ENCODE measurements at places on chromosomes 7 and 10.

DNA sequence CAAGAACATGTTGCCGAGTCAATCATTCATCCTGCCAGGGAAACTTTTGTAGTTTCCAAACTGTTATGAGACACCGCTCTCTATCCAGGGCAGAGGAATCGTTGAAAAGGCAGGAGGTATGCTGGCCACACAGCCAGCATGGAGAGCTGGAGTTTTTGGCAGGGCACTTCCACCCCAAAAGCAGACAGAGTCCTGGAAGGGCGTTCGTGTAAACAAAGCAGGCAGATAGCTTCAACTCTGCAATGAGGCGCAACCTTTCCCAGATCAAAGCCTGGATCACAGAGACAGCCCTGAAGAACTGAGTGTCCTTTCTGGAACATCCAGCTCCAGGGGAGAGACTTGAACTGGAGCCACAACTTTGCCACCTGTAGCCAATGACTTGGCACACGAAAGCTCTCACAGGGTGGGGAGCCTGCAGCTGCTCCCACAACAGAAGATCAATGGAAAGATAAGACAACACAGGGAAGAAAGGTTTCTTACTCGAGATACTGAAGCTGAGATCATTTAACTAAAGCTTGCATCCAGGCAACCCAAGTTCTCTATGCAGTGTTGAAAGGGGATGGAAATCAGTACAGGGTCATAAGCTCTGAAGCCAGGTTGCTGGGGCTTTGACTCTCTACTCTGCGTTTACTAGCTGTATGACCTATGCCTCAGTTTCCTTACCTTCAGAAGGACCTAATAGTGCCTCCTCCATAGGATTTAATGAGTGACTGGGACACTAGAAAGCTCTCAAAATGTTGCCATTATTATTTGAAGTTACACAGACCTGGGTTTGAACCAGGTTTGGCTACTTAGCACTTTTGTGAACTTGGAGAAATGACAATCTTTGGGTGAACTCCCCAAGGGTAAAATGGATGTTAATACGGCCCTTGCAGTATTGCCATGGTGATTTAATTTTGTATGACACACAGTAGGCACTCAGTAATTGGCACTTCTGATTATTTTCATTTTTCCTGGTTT, 434.8 kb upstream of the NPVF start:
- no peak for DNase-seq

DNA sequence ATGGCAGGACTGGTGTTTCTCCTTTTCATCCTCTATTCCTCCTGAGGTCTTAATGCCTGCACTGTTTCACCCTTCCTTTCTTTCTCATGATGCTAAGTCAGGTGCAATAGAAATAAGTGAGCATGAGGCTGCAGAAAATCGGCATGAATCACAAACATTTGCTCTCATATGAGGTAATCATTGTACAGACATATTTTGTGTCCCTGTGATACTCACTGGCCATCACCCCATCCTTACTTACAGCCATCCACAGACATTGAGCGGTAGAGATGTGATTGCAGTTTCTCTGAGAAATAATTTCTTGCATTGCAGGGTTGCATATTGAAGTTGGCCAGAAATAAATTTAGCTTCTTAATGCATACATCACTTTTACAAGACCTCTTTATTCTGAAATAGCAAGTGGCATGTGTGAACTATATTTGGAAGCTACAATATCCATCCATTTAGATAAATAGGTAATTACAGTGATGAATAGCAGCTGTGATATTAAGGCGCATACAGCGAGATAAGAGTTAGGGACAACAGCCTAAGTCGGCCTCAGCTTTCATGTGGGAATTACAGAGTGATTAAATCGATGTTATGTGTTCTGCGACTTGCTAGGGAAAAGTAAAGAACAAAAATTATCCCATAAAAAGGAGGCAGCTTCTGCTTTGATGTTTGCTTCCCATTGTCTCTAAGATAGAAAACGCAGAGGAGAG, 612.6 kb downstream of the SORCS3 start:
- DNase-seq: no peak

DNA sequence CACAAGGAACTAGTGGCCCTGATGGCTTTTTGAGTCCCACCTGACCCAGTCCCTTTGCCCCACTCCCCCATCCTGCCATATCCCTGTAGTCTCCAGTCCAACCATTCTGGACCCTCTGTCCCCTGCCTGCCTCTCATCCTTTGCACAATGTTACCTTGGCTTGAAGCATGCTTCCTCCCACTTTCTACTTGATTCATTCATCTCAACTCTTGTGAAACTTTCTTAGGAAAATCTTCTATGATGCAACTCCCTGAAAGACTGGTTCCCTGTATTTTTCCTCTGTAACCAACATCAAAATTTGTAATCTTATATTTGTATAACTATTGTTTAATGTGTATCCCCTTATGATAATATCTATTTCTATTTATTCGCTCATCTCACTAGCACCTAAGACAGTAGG, 151.5 kb downstream of the LRRTM3 start:
- no peak for DNase-seq

DNA sequence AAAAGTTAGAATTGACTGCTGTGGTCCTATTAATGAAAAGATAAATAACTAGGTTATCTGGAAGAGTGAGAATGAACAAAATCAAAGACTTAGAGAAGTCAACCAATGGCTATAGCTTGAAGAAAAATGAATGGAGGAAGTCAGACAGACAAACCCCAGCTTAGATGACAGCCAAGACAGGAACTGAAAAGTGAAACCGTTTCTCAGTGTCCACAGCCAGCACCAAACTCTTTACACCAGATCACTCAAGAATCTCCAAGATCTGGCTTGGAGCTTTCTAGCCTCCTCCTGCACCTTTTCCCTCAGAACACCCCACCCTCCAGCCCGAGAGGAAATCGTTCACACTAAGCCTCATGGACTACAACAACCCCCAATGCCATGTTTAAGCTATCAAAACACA, 167.0 kb downstream of the SFMBT2 start:
- no peak for DNase-seq

GRCh38 chr7:95269640-95270039, 54.7 kb downstream of the PON1 start:
- no peak for DNase-seq

DNA sequence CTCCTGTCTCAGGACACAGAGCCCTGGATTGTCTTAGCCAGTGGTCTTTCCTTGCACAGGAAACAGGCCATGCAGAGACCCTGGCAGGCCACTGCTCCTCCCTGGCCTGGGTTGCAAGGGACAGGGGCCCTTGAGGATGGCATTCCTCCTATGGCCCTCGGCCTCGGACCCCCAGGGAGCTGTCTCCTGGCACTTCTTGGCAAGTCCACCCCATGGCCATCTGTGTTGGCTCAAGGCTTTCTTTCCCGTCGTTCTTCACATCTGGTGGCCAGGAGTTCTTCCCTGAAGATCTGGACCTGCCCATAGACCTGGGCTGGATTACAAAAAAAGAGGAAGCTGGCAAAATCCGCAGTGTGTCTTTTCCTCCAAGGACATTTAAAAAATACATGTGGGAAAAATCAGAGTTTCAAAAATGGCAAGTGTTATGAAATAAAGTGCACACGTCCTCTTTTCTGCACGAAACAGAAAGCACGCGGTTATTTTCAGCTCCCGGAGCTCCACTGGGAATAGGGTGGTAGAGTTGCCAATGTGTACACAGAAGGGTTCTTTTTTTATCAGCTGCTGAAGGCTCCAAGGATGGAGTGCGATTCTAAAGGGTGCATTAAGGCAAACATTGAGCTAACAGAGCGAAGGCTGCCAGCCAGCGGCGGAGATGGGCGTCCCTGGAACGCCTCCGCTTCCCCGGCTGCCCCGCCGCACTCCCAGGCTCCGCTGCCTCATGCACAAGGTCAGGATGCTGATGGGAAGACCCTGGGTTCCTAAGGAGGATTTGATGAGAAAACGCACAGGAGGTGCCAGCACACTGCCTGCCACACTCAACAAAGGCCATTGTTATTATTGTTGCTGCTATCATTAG, 62.8 kb upstream of the FAM20C start:
- DNase-seq: no peak

DNA sequence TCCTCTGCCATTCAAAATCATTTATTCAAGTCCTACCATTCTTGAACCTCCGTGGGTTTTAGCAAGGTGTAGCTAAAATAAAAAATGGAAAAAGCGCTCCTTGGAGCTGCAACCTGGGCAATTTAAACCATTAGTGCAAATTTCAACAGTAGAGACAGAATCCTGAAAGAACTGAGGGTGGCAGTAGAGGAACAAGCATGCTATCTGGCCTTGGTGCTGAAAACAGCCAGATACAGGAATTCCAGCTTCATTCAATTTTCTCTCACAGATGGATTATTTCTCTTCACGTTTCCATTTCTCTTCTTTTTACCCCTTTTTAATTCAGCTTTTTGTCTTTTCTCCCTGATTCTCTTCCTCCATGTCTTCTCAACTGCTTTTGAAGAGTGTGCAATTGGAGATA, 77.7 kb downstream of the OTUD1 start:
- DNase-seq: no peak

Data from stimulated activated CD4-positive, alpha-beta T cell treated with anti-CD3 and anti-CD28 coated beads, Interleukin-1b, Interleukin-23, amount 100 ng/mL, for 1 hour (primary cell).